Activated T-cell treated with anti-CD3 and anti-CD28 coated beads for 24 hours (primary cell): ENCODE measurements at places on chromosomes 5 and 9.

- DNase-seq, result no peak
These were observed 110.4 kb upstream of the GRHPR start for GRCh38 chr9:37311938-37312708.

DNA sequence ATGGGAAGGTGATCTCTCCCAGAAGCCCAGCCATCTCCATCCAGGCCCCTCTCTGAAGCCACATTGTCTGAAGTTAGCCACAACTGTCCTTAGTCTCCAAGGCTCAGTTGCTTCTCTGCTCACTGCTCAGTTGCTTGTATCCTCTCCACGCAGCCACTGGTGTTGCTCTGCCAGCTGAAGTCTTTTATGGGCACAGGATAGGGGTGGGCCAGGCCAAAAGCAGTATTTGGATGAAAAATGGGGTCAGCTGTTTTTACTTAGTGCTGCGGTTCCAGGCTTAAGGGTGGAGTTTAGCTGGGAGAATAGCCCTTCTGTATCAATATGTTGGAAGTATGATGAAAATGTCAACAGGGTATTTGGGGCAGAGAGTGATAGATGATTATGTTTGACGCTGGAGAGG, 168.8 kb upstream of the PPP1R2B start:
- no peak for DNase-seq

DNA sequence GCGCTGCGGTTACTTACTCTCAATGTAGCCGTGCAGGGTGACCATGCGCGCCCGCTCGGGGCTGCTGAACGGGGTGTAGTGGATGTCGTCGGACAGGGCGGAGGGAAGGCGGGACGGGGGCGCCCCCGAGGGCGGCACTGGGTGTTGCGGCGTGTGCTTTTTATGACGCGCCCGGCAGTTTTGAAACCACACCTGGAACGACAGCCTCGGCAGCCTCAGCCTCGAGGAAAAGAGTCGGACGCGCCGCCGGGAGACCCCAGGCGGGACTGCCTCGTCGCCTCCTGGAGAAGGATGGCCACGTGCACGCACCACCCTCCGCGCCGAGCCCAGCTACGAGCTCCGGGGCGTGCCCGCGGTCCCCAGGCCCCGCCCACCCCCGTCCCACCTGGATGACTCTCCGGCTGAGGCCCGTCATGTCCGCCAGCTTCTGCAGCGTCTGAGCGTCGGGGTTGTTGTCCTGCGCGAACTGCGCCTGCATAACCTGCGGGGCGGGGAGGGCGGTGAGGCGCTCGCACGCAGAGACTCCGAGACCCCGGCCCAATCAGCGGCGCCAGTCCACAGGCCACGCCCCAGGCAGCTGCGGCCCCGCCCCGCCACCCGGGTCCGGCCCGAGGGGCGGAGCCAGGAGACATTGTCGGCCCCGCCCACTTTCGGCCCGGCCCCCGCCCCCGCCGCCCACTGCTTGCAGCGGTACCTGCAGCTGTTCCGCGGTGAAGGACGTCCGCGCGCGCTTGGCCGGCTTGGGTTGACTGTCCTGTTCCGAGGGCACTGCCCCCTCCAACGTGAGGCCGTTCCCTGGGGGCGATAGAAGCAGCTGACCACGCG, 15.0 kb downstream of the LHX6 start:
- DNase-seq, result peak; percentile 28

- no peak for DNase-seq
These were observed 181.6 kb upstream of the MAP1B start for GRCh38 chr5:71925608-71926091.

- no peak for DNase-seq
These were observed 614.1 kb downstream of the PTPRD start for GRCh38 chr9:9998491-9999287.

GRCh38 chr5:114176356-114176755, 185.5 kb upstream of the KCNN2 start:
- DNase-seq, result no peak

DNA sequence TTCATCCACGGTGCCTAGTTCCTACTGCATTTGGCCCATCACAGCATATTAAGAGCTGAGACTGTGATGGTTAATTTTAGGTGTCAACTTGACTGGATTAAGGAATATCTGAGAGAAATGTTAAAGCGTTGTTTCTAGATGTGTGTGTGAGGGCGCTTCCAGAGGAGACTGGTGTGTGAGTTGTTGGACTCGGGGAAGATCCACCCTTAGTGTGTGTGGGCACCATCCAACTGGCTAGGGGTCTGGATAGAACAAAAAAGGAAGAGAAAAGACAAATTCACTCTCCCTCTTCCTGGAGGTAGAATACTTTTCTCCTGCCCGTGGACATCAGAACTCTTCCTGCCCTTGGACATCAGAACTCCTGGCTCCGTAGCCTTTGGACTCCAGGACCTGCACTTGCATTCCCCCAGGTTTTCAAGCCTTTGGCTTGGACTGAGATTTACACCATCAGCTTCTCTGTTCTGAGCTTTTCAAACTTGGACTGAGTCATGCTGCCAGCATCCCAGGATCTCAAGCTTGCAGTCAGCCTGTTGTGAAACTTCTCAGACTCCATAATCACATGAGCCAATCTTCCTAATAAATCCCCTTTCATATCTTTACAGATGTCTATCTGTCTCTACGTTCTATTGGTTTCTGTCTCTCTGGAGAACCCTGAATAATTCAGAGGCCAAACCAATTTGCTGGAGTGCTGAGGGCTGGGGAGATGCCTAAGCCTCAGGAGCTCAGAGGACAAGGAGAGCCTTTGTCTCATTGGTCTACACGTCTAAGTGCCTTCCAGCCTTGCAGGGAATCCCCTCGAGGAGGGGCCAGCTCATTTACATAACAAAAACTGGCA, 164.5 kb downstream of the DCP2 start:
- DNase-seq, result no peak

DNA sequence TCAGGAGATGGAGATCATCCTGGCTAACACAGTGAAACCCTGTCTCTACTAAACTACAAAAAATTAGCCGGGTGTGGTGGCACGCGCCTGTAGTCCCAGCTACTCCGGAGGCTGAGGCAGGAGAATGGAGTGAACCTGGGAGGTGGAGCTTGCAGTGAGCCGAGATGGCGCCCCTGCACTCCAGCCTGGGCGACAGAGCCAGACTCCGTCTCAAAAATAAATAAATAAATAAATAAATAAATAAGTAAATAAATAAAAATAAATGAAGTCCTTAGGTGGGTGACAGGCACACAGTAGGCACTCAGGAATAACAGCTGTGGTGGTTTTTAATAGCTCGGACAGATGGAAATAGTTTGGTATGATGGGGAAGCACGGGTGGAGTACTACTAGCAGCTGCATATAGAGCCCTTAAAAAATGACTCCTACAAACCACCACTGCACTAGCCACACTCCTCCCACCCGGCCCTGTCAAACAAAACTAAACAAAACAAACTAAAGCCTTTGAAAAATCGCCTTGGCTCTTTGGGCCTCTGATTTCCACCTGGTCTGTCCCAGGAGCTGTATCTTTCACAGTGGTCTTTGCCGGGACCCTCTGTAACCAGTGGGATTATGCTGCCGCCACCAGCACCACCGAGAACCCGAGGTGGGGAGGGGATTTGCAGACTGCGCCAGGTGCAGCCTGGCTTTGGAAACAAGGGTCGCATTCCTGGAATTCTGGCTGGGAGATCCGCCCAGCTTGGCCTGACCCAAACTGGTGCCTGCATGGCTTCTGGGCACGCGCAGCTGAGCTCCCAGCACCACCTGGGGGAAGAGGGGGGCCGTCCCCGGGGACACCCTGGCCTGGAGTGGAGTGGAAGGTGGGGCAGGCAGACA, 5.1 kb upstream of the WDR5 start:
- DNase-seq, result no peak

GRCh38 chr9:2729003-2729402, 11.7 kb downstream of the KCNV2 start:
- no peak for DNase-seq

- no peak for DNase-seq
These were observed 640.0 kb downstream of the RAB3C start for GRCh38 chr5:59222687-59223511.

DNA sequence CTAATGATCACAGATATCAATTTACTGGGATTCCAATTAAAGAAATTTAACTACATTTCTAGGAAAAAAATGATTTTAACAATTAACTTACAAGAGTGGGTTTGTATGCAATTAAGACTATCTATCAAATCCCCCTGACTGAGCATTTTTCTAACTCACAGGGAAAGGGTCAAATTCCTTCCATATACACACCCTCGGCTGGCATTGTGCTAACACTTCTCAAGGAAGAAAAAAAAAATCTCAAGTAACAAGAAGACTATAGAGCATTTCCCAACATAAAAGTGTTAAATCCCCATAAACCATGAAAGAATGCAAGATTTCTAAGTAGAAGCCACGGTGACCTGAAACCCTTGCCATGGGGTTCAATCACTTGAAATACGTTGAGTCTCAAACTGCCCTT, 368.8 kb downstream of the GLIS3 start:
- DNase-seq, result no peak

GRCh38 chr5:169200125-169200778, 100.7 kb downstream of the SLIT3 start:
- DNase-seq, result no peak

GRCh38 chr5:72692231-72692637, 124.2 kb upstream of the TNPO1 start:
- DNase-seq, result no peak

- DNase-seq, result no peak
These were observed 539.4 kb downstream of the BNC2 start for GRCh38 chr9:16331031-16331430.

GRCh38 chr9:106731910-106732309, 131.1 kb upstream of the ZNF462 start:
- DNase-seq, result no peak

GRCh38 chr5:39547553-39548154, 122.9 kb upstream of the DAB2 start:
- DNase-seq, result no peak

- DNase-seq, result no peak
These were observed 147.7 kb downstream of the SREK1 start for GRCh38 chr5:66291771-66292170.

- no peak for DNase-seq
These were observed 16.1 kb downstream of the RAI14 start for GRCh38 chr5:34672196-34672595.

DNA sequence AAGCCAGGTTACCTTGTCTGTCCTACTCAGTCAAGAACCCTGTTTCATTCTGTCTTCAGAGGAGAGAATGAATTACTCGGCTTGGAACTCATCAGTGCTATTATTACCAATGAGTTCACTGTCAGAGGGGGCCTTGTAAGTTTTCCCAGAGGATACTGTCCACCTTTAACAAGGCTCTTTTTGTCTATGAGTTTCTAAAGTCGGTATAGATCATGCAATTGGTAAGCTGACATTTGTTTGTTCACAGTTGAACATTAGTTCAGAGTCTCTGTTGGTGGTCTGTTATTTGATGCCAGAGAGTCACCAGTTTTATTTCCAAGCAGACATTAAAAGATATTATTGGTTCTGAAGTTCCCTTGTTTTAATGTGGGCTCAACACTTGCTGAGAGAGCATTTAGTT, 58.1 kb upstream of the DHFR start:
- no peak for DNase-seq

- no peak for DNase-seq
These were observed 235.7 kb downstream of the HSPA4 start for GRCh38 chr5:133287500-133287899.

DNA sequence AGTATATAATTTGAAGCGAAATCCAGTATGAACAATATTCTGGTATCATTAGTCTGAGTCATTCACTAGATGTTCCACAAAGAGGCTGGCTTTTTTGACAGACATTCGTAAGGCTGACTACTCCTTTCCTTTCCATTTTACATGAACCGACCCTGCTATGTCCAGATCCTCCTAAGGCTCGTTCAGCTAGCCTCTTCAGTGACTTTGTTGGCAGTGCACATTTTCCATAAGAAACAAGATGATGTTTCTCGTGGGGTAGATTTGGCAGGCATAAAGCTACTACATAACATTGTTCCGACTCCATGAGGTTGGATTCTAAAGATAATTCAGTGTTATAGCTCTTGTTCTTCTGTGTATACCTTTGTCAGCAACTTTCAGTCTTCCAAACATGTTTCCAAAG, 49.0 kb downstream of the ZNF462 start:
- no peak for DNase-seq

- DNase-seq, result no peak
These were observed 236.1 kb downstream of the DNAH5 start for GRCh38 chr5:13708432-13708831.

- DNase-seq, result no peak
These were observed 84.7 kb upstream of the HTR4 start for GRCh38 chr5:148739023-148739422.

DNA sequence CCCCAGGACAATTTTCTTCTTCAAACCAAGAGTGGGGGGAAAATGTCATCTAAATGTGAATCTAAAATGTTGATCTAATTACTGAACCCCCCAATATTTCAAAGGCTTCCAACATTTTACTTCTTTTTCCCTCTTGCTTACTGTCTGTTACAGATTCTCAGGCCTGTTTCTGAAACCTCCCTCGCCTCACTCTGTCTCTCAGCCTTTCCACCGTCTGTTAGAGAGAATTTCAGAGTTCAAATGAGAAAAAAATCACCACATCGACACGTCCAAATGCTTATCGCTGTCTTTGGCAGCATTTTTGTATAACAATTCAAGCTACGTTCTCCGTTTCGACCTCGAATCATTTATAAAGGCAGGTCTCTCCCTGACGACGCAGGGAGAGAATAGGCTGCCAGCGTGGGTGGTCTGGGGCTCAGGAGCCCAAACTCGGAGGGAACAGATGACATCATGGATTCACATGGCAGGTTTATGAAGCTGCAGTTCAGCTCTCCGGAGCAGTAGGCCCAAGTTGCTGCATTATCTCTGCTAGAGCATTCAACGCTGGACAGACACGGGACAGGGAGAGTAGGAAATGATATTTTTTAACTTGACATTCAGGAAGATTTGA, 139.8 kb downstream of the GAS1 start:
- DNase-seq, result no peak

DNA sequence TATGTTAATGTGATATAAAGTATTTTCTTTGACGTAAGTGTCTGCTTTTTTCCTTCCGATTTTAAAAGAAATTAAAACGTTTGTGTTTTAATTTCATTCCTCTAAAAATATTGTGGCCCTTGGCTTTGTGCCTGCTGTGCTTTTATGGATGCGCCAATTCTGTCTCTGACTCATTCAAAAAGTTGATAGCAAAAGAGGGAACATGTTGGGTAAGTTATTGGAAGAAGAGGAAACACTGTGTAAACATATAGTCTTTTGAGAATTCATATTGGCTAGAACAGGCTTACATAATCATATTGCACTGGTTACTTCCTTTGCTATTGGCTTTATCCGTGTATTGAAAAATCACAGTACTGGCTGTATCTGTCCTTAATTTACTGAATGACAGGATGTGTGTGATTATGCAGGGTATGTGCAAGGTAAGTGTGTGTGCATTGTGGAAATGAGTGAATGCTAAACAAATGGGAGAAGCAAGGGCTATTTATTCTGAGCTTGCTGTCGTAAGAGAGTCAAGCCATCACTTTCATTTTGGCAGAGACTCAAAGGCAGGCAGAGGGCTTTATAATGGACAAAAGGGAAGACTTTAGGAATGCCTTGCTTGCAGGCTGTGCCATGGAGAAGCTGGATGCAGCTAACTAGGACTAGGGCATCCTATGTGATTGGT, 67.8 kb downstream of the SGCD start:
- no peak for DNase-seq

- DNase-seq, result no peak
These were observed 221.1 kb downstream of the MAN2A1 start for GRCh38 chr5:109910874-109911273.
